Aorta (tissue), 5 donors: ENCODE measurements at places on chromosomes 4 and X. TPM values are rescaled to one million over a fixed set of nuclear protein-coding genes. Genes with fewer than 3 reads are reported as not detected.

DNA sequence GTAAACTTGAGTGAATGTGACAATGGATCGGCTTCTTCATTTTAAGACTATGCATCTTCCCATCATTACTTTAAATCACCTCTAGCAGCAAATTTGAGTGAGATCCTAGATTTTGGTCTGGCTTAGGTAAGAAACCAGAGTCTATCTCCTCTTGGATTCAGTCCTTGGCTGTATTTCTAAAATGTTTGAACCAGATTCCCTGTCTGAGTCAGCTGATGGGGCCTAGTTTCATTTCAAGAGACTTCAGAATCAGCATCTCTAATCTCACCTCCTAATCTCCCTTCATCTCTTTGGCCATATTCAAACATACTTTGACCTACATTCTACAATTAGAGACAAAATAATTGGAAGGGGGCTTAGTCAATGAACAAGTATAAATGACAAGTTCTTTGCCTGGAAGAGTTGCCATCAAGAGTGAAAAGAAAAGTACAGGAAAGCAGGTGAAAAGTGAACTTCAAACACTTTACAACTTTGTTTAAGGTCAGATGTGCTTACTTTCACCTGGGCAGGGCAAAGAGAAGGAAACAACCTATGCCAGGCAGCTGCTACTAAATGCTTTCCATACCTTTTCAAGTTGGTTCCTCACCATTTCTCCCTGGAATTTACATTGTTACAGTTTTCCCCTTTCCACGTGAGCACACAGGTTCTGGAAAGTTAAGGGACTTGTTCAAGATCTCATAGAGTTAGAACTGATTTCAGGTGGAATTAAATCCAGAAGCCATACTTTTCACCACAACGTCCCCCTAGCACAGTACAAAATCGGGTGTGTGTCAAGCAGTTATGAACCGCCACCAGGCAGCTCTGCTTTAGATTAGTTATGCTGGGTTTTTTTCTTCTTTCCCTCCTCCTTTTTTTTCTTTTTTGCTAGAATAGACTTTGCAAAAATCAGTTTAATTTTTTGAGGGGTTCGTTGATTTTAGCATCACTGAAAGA lies 30.7 kb upstream of the PITX2 start:
- no peaks in the 10 kb centered on the region for H3K4me1 ChIP-seq
- no peaks in the 10 kb centered on the region for H3K27me3 ChIP-seq
- H3K36me3 ChIP-seq, result no peaks in the 10 kb centered on the region
- no peak overlapping the region for H3K27ac ChIP-seq
- H3K4me3 ChIP-seq, result no peak overlapping the region
- DNase-seq, result no peak

- H3K4me3 ChIP-seq, result no peak overlapping the region
- H3K27me3 ChIP-seq, result no peaks in the 10 kb centered on the region
- no peaks in the 10 kb centered on the region for H3K4me1 ChIP-seq
- no peak overlapping the region for H3K27ac ChIP-seq
Observed at GRCh38 chrX:87580862-87581261, 63.3 kb downstream of the KLHL4 start.

DNA sequence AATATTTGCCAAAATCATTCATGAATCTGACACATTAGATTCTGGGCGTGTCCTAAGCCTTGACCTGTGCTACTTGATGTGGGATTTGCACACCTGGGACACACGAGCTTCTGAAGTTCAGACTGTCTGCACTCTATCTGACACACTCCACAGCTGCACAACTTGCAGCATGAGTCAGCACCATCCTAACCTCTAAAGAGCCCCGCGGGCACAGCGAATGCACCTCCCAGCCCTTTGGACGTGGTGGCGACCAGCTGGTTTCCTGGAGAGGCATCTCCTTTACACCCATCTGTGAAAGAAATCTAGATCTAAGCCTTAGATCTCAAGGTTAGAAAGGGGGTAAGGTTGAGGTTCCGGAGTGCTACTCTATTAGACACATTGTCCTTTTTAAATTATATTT lies 69.2 kb downstream of the SORBS2 start:
- H3K27ac ChIP-seq, result no peak overlapping the region
- peaks cover 1% of the 10 kb centered on the region for H3K4me1 ChIP-seq

- H3K27ac ChIP-seq, result no peak overlapping the region
- H3K4me3 ChIP-seq, result no peak overlapping the region
- no peaks in the 10 kb centered on the region for H3K27me3 ChIP-seq
- DNase-seq, result no peak
- H3K36me3 ChIP-seq, result no peaks in the 10 kb centered on the region
Observed at GRCh38 chr4:7944599-7945220, 5.0 kb upstream of the AFAP1 start.

Gene IQCM
- total RNA-seq, result not detected
